Stromal cell of bone marrow (primary cell): ENCODE measurements at places on chromosomes 1 and 21.

GRCh38 chr1:171740356-171740863 is 1.5 kb downstream of the VAMP4 start:
- no peak for DNase-seq

DNA sequence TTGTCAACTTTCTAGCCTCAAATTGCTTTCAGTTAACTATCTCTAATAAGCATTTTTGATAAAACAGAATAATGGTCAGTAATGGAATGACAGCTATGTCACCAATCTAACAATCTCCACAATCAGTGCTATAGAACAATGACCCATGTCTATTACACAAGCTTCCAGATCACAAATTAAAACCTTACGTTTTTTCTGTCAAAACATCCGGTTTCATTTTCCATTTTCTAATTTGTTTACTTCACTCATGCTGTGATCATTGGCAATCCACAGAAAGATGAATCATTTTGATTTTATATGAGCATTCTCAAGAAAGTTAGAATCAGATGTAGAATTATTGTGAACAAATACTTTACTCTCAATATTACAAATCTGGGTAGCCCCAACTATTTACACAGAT is 80.3 kb downstream of the KCNT2 start:
- no peak for DNase-seq

- no peak for DNase-seq
These were observed 27.1 kb downstream of the PRDX6 start for GRCh38 chr1:173504268-173504667.

DNA sequence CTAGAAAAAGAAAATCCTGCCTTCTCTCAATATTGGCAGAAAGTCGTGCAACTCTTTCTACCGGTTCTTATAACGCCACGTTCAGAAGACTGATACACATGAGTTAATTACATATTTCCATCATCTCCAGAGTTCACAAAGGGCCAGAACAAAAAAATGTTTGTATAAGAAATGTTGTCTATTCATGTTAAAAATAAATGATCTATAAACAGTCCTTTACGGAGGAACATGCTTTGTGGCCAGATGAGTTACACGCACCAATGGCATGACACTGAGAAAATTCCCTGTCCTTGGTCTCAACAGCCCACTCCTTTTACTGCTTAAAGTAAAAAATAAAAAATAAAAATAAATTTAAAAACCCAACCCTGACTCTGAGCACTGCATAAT is 29.5 kb downstream of the C2CD2 start:
- no peak for DNase-seq

DNA sequence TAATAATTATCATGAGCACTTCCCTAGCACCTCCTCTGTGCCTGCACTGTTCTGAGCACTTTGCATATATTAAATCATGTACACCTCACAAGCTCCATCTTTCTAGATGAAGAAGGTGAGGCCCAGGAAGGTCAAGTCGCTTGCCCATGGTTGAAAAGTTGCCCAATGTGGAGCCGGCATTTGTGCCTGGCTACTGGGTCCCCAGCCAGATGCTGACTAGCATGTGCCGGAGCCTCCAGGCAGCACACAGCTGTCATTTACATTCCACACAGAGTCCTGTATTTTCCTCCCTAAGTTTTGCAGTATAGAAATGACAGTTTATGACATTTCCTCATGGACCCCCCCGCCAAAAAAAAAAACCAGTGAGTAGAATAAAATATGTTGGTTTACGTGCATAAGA is 94.3 kb downstream of the BCAR3 start:
- DNase-seq, result no peak
